ENCODE measurements at places on chromosomes 2 and 18.

DNA sequence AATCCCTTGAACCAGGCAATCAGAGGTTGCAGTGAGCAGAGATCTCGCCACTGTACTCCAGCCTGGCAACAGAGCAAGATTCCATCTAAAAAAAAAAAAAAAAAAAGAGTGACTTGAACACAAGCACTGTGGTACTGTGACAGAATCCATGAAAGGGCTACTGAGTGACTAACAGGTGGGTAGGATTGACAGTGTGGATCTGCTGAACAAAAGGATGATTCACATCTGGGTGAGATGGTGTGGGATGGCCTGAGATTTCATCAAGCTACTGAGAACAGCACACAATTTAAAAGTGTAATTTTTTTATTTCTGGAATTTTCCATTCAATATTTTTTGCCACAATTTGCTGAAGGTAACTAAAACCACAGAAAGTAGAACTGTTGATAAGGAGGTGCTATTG, 13.3 kb upstream of the SP3 start:
- DNase-seq: no peak

DNA sequence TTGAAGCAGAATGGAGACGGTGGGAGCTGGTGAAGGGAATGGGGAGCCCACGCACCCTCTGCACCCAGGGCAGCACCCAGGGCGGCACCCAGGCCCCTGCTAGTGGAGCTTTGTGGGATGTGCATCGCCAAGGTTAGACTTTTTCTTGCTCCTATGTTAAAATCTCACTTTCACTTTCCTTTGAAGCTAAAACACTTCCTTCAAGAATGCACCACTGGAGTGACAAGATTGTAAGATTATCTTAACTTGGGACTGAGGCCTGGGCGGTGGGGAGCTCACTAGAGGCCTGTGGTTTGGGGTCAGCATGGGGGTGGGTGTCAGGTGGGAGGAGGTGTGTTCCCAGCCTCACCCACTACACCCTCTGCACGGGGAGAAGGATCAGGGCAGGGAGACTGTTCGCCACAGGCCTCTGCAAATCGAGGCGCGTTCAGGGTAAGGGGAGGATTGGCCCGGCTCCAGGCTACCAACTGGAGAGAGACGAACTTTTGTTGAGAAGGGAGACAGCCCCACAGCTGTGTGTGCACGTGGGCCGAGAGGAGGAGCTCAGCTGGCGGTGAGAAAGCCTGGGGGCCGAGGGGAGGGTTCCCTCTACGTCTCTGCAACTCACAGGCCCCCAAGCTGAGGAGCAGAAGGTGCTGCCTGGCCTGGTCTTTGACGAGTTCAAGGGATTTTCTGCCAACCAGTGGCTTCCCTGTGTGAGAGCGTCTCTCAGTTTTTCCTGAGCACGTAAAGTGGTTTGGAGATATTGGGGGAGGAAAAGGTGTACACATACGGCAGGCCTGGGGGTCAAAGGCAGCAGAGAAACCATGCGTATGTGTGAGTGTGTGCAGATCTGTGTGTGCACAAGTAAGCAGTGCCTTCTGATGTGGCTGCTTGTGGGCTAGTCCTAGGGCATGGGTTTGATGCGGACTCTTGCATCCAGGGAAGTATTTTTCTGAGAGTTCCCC, 147.7 kb downstream of the KLHL29 start:
- DNase-seq: no peak

DNA sequence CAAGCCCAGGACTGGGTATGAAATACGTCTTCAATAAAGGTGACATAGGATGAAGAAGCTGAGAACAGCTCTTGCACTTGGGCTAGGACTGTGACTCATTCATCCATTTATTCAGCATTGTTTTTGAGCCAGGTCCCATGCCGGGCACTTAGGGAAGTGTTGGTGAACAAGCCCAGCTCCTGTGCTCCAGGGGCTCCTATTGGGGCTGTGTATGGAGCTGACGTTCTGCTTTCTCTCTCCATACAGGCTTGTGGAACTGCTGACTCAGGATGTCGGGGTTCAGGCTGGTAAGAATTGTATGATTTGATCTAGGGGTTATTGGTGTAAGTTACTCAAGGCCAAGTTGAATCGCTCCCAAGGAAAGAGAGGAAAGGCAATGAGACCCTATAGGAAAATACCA, 24.0 kb downstream of the MYO7B start:
- DNase-seq: no peak

GRCh38 chr2:102025583-102026267, 34.0 kb downstream of the IL1R2 start:
- DNase-seq: no peak

- no peak for DNase-seq
Observed at GRCh38 chr2:11385847-11386246, 41.4 kb upstream of the ROCK2 start.

DNA sequence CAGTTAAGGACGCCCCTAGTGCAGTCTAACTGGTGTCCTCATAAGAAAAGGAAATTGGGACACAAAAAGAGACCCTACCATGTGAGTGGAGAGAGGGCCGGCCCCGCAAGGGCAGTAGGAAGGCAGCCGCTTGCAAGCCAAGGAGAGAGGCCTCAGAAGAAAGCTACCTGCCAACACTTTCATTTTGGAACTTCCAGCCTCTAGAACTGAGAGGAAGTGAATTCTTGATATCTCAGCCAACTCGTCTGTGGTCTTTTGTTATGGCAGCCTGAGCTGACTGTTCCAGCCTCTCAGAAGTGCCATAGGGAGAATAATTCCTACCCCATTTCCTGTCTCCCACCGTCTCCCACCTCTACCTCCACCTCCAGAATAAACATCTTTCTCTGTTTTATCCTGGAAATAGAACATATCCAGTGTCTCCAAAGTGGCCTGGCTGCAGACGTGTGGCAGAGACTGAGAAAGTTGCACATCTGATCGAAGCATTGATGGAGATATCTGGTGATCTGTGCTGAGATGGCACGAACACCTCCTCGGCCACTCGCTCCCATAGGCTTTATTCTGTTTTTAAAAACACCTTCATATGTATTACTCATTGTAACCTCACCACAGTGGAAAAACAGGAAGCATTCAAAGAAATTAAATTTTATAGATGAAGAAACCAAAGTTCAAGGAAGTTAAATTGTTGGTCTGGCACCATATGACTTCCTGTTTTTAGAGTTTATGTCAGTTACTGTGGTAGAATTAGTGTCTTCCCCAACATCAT, 39.5 kb upstream of the MARCO start:
- DNase-seq: no peak
